ENCODE measurements at places on chromosomes 13 and 19. TPM values are rescaled to one million over a fixed set of nuclear protein-coding genes. Genes with fewer than 3 reads are reported as not detected.
A peak's percentile ranks its signal among the peaks of the same experiment; 100 is the strongest.

DNA sequence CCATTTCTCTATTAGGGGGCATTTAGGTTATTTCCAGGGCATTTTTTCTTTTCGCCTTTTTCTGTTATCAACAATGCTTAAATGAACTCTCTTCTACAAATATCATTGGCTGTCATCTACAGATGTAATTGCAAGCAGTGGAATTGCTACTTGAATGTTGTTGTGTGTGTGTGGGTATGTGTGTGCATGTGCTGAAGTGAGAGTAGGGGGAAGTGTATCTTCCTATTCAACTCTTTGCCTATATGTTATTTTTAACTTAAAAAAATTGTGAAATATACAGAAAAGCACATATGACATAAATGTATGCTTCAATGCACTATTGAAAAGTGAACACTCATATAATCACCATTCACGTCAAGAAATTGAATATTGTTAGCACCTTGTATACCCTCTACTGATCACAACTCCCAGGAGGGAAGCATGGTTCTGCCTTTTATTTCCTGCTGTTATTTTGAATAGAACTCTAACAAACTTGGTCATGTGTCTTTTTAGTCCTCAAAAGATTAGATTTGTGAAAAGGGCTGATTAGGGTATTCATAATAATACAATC lies 24.7 kb downstream of the WDFY2 start:
- H3K4me3 ChIP-seq, result no peak overlapping the region
- H3K27ac ChIP-seq, result no peak overlapping the region

DNA sequence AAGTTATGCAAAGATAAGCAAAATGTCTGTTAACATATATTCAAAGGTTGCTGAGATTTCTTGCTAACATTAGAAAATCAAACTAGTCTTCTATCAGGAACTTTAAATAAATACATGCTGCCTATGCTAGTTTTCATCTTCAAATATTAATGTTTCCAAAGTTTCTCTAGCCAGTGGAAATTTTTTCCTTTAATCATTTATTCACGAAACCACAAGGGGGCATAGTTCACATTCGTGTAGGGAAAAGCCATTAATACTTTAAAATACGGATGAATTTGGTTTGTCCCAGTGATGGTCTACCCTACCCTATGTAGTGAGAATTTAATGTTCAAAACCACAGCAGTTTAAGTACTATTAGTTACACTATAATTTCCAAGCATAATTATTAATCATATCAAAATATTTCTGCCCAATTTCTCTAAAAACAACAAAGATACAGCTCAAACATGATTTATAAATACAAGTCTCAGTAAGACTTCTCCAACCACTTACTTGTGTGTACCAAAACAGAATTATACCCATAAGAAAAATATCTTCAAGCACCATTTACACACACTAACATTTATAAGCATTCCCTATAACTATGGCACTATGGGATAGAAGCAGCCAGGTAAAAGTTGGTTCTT lies 16.2 kb downstream of the NUFIP1 start:
- H3K27ac ChIP-seq, result no peak overlapping the region
- DNase-seq, result no peak
- no peak overlapping the region for H3K4me3 ChIP-seq
- no peaks in the 10 kb centered on the region for H3K27me3 ChIP-seq
- H3K36me3 ChIP-seq, result peaks cover 8% of the 10 kb centered on the region

DNA sequence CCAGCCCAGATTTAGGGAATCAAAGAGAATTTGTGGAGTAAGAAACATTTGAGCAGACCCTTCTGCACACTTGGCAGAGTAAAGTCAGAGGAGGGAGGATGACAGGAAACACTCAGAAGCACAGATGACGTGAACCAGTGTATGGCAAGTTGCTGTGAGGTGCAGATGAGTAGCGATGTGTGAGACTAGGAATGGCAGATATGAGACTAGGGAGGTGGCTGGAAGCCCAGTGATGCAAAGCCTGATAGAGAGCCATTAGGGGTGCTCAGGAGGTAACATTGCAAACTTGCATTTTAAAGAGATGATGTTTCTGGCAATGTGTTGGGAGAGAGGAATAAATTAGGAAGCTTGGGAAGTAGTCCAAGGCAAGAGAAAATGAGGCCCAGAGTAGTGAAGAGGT lies 44.0 kb downstream of the PCDH17 start:
- H3K36me3 ChIP-seq, result no peaks in the 10 kb centered on the region
- no peaks in the 10 kb centered on the region for H3K27me3 ChIP-seq
- H3K4me1 ChIP-seq, result no peaks in the 10 kb centered on the region
- DNase-seq, result no peak
- no peak overlapping the region for H3K4me3 ChIP-seq

Gene FXYD3
- not detected for total RNA-seq

DNA sequence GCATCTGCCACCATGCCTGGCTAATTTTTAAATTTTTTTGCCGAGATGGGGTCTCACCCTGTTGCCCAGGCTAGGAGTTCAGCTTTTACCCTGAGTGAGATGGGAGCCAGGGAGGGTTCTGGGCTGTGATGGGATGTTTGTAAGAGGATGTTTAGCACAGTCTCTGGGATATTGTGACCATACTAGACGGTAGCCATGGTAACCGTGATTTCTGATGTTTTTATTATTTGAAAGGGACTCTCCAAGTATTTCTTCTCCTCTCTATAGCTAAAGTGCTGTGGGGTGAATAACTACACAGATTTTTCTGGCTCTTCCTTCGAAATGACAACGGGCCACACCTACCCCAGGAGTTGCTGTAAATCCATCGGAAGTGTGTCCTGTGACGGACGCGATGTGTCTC lies 10.4 kb downstream of the TSPAN16 start:
- H3K27ac ChIP-seq, result no peak overlapping the region
- H3K27me3 ChIP-seq, result peaks cover 8% of the 10 kb centered on the region
- no peaks in the 10 kb centered on the region for H3K4me1 ChIP-seq
- H3K36me3 ChIP-seq, result no peaks in the 10 kb centered on the region

Gene MTUS2
- total RNA-seq, result not detected

DNA sequence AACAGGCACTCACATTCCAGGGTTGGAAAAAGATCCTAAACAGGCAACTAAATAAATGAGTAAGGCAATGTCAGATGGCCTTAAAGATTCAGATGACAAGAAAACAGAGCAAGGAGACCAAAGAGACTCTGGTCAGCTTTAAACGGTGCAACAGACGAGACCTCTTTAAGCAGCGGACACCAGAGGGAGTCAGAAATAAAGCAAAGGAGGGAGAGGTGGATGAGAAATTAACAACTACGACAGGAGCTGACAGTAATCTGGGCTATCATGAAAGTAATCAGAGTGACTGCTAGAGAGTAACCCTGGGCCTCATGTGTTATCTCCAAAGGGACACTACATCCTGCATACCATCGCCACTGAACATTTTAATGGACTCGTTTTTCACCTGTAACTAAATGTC lies 1.1 kb downstream of the ZNF550 start:
- peaks cover 67% of the 10 kb centered on the region for H3K36me3 ChIP-seq
- H3K4me1 ChIP-seq, result peaks cover 29% of the 10 kb centered on the region
- H3K27ac ChIP-seq, result peak overlapping the region; percentile 92
- peaks cover 5% of the 10 kb centered on the region for H3K27me3 ChIP-seq
- DNase-seq, result no peak
- H3K4me3 ChIP-seq, result peak overlapping the region; percentile 94

DNA sequence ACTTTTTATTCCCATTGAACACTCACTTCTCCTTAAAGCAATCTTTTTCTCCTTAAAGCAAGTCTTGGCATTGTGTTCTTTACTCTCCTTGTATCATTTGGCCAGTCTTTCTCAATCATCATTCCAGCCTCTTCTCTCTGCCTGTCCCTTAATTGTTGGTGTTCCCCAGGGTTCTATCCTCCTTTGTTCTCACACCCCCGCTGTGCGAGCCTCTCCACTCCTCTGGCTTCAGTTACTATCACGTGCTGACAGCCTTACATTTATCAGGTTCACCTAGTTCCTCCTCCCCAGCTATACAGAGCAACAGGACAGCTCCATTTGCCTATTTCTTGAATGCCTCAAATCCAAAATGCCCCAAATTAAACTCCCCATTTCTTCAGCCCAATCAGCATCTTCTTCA lies 24.6 kb downstream of the CYSLTR2 start:
- peaks cover 11% of the 10 kb centered on the region for H3K4me1 ChIP-seq
- no peaks in the 10 kb centered on the region for H3K27me3 ChIP-seq
- DNase-seq, result no peak
- peaks cover 6% of the 10 kb centered on the region for H3K36me3 ChIP-seq
- H3K27ac ChIP-seq, result no peak overlapping the region
- H3K4me3 ChIP-seq, result no peak overlapping the region

Gene AXL
- total RNA-seq, result 0.42 TPM

DNA sequence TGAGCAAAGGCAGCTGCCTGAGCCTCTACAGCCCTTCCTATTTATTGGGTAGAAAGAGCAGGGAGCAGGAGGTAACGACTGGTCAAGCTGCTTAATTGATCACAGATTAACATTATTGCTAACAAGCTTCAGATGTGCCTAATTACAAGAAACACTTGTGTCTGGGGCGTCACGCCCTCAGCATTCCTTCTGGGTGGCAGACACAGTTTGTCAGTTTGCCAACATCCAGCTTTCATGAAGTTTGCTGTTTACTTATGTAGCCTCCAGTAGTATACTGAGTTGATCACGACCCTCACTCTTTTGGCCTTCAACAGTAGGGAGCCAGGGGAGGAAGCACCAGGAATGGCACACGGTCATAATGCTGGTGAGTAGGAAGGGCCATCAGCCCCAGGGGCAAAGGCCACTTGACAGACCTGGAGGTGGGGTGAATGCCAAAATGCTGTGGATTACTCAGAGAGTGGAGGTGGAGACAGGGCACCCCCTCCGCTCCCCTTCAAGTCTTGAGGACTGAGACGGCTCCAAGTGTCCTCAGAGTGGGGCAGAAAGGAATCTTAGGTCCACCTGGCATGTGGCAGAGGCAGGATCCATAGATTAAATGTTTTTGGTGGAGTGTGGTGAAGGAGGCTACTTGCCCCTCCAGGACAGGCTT lies 34.9 kb upstream of the PSPC1 start:
- no peak for DNase-seq
- no peaks in the 10 kb centered on the region for H3K27me3 ChIP-seq
- H3K27ac ChIP-seq, result no peak overlapping the region
- no peaks in the 10 kb centered on the region for H3K4me1 ChIP-seq
- H3K4me3 ChIP-seq, result no peak overlapping the region

- no peak overlapping the region for H3K4me3 ChIP-seq
- no peak for DNase-seq
- no peaks in the 10 kb centered on the region for H3K27me3 ChIP-seq
- peaks cover 15% of the 10 kb centered on the region for H3K36me3 ChIP-seq
These were observed 95.4 kb downstream of the WDFY2 start for GRCh38 chr13:51679616-51680015.

- H3K4me3 ChIP-seq, result no peak overlapping the region
- no peaks in the 10 kb centered on the region for H3K4me1 ChIP-seq
- no peak overlapping the region for H3K27ac ChIP-seq
- peaks cover 12% of the 10 kb centered on the region for H3K27me3 ChIP-seq
These were observed 11.6 kb upstream of the CLDN10 start for GRCh38 chr13:95540888-95541287.

Gene MARCHF2
- 6.6 TPM for total RNA-seq

GRCh38 chr19:7692417-7693088 lies 9.4 kb downstream of the FCER2 start:
- no peaks in the 10 kb centered on the region for H3K36me3 ChIP-seq
- H3K27me3 ChIP-seq, result peaks cover 3% of the 10 kb centered on the region
- H3K27ac ChIP-seq, result no peak overlapping the region
- no peak overlapping the region for H3K4me3 ChIP-seq
- no peak for DNase-seq

GRCh38 chr13:34416971-34417380 lies 525.1 kb upstream of the NBEA start:
- no peaks in the 10 kb centered on the region for H3K4me1 ChIP-seq
- no peak overlapping the region for H3K4me3 ChIP-seq
- no peak overlapping the region for H3K27ac ChIP-seq
- no peak for DNase-seq

Gene ZNF726
- 17.5 TPM for total RNA-seq

Gene C2CD4C
- 0.19 TPM for total RNA-seq

Gene LILRA2
- total RNA-seq, result not detected

DNA sequence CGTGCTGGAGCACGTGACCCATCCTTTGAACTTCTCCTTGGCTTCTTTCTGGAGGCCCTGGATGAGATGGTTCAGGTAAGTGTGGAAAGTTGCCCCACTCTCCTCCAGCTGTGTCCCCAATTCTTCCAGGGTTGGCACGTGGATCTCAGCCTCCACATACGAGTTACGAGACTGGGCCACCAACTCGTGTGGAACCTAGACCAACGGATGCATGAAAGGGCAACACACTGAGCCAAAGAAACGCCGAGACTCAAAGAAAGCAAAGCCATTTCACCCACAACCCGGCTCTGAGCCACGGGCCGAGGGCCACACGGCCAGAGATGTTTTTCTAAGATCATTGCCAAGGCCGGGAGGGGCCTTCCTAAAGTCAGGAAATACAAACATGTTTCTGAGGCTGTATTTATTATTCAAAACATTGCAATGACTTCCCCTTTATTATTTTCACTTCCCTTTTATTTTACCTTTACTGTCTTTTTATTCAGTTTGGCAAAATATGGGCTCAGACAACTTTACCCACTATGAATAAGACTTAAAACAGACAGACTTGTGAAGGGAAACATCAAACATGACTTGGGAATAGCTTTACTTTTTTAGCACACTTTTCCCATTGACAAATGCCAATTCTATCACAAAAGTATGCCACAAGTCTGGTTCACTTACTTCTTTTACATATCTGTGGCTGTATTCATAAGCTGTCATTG lies 94.6 kb downstream of the KL start:
- H3K27ac ChIP-seq, result no peak overlapping the region
- H3K27me3 ChIP-seq, result peaks cover 17% of the 10 kb centered on the region
- H3K4me3 ChIP-seq, result no peak overlapping the region
- no peak for DNase-seq
- no peaks in the 10 kb centered on the region for H3K4me1 ChIP-seq

GRCh38 chr19:35120898-35121297 lies 5.3 kb downstream of the FXYD3 start:
- no peak overlapping the region for H3K4me3 ChIP-seq
- no peak for DNase-seq
- no peaks in the 10 kb centered on the region for H3K27me3 ChIP-seq
- H3K4me1 ChIP-seq, result peaks cover 12% of the 10 kb centered on the region

DNA sequence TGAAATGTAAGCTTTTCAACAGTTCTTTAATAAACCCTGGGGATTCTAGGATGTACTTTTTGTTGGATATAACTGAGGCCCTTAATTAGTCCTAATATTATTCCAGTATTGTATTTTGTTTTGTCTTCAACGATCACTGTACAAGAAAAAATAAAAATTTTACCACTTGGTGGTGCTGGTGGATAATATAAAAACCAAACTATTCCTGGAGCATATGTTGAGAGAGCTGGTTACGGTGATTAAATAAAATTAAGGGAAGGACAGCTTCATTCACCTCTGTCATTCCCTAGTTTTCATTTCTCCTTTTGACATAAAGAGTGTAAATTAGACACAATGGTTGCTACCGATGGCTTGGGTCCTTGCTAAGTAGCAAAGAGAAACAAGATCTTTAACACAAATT lies 598.6 kb upstream of the PCDH20 start:
- H3K27ac ChIP-seq, result no peak overlapping the region
- no peaks in the 10 kb centered on the region for H3K36me3 ChIP-seq
- H3K4me3 ChIP-seq, result no peak overlapping the region
- no peaks in the 10 kb centered on the region for H3K27me3 ChIP-seq
- H3K4me1 ChIP-seq, result no peaks in the 10 kb centered on the region

- H3K4me1 ChIP-seq, result peaks cover 11% of the 10 kb centered on the region
- peaks cover 24% of the 10 kb centered on the region for H3K36me3 ChIP-seq
- no peak overlapping the region for H3K4me3 ChIP-seq
- H3K27ac ChIP-seq, result peak overlapping the region; percentile 72
These were observed 12.4 kb downstream of the PRKD2 start for GRCh38 chr19:46704379-46705076.

GRCh38 chr13:48851707-48852106 lies 124.0 kb upstream of the FNDC3A start:
- peaks cover 15% of the 10 kb centered on the region for H3K27me3 ChIP-seq
- peak overlapping the region; percentile 36 for H3K27ac ChIP-seq
- H3K36me3 ChIP-seq, result no peaks in the 10 kb centered on the region
- H3K4me3 ChIP-seq, result no peak overlapping the region
- DNase-seq, result peak; percentile 17
- H3K4me1 ChIP-seq, result peaks cover 27% of the 10 kb centered on the region
